H9 (cell line): ENCODE measurements at places on chromosomes 6 and 20.
A peak's percentile ranks its signal among the peaks of the same experiment; 100 is the strongest.

DNA sequence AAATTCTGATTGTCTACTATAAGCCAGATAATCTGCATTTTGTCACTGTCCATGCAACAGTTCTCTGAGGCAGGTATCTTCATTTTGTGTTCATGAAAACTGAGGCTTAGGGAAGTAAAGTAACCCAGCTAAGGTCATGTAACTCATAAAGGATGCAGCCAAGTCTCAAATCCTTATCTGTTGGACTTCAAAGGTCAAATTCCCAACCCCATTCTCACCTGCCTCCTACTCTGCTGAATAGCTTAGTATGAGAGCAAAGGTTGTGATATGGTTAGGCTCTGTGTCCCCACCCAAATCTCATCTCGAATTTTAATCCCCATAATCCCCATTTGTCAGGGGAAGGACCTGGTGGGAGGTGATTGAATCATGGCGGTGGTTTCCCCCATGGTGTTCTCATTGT, 90.1 kb downstream of the KLHL32 start:
- DNase-seq, result no peak

DNA sequence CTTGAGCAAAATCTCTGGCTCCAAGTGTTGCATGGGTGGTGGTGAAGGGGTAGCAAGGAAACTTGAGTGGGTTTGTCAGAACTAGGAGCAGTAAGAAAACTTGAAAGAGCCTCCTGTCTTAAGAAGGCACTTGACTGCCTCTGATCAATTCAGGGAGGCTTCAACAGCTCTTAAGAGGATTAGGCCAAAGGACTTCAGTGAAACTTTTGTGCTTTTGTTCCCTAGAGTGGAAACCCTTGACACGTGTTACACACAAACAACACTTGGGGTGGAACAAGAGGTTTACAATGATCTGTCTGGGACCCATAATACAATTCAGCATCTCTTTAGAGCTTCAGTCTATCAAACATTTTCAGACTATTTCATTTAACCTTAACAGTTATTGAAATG, 80.1 kb upstream of the ARMC2 start:
- DNase-seq, result no peak

GRCh38 chr20:61324906-61325305, 72.8 kb downstream of the CDH4 start:
- no peak for DNase-seq

DNA sequence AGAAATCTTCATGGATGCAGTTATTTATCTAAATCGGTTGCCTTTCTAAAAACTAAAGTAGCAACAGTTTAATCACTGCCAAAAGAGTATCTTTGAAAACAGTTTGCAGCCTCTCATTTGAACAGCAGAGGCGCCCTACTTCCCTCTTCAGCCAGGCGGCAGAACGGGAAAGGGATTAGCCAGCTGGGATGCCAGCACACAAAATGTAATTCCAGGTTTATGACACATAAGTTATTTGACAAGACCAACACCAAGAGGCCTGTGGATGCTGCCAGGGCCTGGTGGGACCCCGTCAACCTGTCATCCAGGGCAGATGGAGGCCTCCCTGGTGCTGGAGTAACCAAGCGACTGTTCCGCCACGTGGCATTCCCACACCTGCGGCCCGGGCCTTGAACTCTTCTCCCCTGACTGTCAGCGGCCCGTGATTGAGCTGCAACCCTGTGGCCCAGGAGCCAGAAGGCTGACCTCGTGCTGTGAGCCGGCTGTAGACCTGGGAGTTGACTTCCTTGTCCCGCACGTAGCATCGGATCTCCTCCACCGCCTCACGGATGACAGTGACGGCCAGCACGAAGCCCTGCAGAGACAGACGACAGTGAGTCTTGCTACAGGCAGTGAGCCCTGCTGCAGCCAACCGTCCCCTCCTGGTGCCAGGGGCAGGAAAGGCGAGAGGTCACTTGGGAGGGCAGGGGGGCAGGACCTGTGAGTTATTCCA, 55.5 kb downstream of the ATP9A start:
- peak; percentile 64 for DNase-seq

DNA sequence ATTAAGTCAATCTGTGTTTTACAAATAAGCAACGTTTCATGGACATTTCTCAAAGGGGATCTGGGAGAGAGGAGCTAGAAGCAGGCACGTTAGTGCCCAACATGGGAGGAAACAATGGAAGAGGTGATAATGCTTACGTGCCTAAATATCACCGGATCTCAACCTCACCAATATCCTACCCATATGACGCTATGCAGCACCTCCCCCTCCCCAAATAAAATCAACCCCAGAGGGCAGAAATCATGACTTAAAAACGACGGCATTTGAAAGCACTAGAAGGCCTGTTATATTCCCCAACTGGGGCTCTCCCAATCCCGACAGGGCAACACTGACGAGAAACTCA, 425 bp downstream of the HBS1L start:
- no peak for DNase-seq

- DNase-seq, result no peak
Measured at GRCh38 chr6:152896923-152897322, 85.9 kb downstream of the FBXO5 start.

GRCh38 chr6:164832410-164832809, 477.0 kb downstream of the C6orf118 start:
- DNase-seq, result no peak

DNA sequence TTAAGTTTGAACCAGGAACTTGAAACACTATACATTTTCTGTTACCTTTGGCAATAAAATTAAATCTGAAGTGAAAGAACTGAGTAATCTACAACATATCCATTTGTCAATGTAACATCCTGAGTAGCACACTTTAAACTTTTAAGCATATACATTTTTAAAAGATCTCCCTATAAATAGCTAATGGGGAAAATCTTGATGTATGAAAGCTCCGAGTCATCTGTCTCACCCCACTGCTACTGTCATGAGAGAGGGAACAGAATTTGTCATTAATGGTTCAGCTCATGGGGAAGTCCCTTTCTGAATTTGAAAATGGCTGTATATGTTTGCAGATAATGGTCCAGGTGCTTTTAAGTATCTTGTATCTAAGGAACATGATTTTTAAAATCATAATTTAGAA, 55.2 kb upstream of the NOX3 start:
- DNase-seq, result no peak

DNA sequence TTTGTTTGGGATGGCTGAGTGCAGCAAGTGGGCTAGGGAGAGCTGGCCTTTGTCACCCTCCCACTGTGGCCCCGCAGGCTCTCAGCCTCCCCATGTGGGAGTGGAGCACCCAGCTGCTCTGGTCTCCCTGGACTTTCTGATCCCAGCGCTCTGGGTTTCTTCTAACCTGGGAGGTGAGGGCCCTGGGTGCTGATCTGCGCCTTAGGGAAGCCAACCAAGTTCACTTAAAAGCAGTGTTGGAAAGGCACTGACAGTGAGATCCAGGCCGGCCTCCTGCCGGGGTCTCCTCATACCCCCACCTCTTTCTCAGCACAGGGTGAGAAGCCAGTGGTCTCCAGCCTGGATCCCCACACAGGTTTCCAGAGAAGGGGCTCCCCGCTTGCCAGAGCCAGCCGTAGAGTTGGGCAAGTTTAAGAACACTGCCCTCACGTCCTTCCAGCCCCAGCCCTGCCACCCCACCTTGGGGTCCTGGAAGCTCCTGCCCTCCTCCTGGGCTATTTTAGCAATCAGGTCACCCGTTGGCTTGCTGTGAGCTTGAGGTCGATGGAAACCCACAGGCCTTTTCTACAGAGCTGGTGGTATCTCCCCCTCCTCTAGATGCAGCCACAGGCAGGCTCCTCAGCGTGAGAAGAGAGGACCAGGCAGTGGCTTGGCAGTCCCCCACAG, 9.6 kb downstream of the C20orf203 start:
- DNase-seq, result no peak

GRCh38 chr6:31609519-31610406, 5.3 kb upstream of the AIF1 start:
- DNase-seq, result no peak

DNA sequence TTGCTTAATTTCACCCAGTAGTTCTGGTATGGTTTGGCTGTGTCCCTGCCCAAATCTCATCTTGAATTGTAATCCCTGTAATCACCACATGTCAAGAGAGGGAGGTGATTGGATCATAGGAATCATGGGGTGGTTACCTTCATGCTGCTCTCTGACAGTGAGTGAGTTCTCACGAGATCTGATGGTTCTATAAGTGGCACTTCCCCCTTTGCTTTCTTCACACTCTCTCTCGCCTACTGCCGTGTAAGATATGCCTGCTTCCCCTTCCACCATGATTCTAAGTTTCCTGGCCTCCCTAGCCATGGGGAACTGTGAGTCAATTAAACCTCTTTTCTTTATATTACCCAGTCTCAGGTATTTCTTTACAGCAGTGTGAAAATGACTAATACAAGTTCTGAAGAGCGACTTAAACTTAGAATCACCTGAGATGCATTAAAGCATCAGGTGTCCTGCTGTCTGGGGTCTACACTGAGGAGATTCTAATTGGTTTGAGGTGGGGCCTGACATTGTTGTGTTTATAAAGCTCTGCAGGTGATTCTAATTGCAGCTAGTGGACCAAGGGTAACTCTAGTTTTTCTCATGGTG, 82.1 kb upstream of the DTNBP1 start:
- no peak for DNase-seq

- no peak for DNase-seq
Measured at GRCh38 chr6:69917834-69918233, 51.5 kb downstream of the COL19A1 start.

GRCh38 chr20:51446656-51447055, 95.9 kb downstream of the NFATC2 start:
- no peak for DNase-seq

DNA sequence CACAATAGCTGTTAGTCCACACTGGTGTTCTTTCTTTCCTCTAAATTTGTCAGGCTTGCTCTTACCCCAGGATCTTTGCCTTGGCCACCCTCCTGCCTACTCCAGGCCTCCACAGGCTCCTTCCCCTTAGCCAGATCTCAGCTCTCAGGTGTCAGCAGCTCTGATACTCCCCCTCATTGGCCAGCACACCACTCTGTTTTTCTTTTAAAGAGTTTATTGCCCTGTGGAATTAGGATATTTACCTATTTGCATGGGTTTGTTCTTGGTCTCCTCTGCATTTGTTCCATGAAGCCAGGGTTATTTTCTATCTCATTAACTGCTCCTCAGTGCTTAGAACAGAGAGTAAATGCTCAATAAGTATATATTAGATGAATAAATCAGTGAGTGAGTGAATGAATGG, 36.8 kb downstream of the GCNT2 start:
- DNase-seq, result no peak

DNA sequence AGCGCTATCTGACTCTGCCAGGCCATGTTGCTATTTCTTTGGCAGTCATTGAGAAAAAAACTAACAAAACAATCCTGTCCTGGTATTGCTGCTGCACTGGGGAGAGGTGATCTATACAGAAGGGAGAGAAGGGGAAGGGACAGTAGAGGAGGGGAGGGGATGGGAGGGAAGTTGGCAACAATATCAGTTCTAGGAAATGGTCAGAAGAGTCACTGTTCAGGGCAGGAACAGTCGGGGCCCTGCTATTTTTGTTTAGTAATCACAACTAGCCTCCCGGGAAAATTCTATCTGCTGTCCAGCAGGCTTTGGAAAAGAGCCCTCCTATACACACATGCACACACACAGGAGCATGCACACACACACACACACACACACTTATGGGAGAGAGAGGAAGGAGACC, 142.3 kb upstream of the CARMIL1 start:
- no peak for DNase-seq

GRCh38 chr6:21227486-21227885, 366.1 kb upstream of the SOX4 start:
- DNase-seq, result no peak

DNA sequence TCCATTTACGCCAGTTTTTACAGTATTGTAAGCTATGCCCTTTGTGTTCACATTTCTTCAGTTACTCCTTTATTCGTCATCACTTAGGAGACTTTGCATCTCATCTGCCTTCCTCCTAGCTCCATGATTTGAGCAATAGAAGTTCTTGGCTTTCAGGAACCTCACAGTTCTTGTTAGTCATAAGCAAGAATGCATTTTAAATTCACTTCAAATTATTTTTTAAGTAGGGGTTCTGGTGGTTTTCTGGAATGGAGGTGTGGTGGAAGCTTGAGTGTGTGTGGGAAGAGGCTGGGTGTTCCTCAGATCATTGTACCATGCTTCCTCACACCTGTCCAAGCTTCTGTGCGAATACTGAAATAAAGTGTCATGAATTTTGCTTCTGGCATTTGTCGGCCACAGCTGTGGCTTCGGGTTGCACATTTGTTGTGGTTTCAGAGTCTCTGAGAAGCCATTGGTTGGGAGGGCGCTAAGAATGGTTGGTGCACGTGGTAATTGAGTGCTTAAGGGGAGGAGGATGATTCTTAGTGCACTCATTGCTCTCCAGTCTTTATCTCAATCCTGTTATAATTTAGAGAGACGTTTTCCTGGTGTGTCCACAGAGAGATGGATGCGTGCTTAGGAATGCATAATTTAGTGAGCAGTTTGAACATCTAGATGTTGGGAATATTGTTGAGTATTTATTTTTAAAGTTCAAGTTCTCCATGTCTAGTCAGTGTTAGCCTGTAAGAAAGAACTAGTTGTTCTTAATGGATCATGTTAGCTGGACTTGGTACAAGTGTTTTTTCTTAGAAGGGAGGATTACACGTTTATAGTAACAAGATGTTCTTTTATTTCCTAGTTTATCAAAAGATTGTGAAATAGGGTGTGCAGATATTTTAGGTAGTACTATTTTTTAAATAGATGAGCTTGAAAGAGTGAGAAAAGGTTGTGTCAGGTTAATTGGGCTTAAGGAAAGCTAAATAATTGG, 31.9 kb downstream of the FOXO3 start:
- DNase-seq, result no peak

DNA sequence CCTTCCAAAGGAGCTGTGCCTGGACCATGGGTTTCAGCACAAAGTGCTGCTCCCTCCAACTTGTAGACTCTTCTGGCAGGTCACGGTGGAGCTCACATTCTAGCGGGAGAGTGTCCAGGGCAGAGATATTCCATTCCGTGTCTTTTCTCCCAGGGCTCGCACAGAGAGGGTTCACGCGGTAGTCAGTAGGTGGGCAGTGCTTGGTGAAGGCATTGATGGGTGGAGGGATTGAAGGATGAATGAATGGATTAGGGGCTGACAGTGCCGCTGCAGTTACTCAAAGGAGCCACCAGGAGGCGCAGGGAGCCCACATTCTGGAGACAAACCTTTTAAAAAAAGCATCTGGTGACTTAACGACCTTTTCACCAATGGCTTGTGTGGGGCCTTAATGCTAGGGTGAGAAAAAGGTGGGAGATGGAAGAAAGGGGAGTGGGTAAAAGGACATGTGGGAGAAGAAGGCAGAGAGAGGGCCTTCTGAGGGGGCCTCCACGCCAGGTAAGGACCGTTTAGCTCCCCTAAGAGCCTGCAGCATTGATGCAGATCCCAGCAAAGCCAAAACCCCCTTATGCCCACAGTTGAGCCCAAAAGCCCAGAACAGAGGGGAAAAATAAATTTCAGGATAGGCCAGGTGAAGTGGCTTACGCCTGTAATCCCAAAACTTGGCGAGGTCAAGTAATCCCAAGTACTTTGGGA, 17.5 kb upstream of the FAM110A start:
- DNase-seq, result peak; percentile 75

DNA sequence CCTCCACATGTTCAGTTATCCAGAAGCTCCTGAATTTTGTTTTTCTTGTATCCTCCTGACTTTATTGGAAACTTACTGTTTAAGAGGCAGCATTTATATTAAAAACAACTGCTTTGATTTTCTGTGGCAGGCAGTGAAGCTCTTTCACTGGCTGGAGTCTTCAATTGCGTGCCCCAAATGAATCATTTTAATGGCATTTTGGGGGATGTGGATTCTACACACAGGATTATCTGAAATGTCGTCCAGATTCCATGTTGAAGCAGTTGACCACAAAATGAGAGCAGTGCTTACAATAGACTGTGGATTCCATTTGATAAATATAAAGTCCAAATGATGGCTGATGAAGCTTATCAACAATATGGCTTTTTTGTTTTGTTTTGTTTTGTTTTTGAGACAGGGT, 41.0 kb upstream of the HIVEP1 start:
- DNase-seq, result no peak

- no peak for DNase-seq
Measured at GRCh38 chr6:14310960-14311359, 193.4 kb downstream of the CD83 start.
